Type B pancreatic cell (in vitro differentiated cells): ENCODE measurements at places on chromosomes 7 and 10. TPM values are rescaled to one million over a fixed set of nuclear protein-coding genes. Genes with fewer than 3 reads are reported as not detected.

STAMBPL1 gene
- total RNA-seq, result 5.9 and 8.4 TPM in 2 replicates

TET1 gene
- 14.9 and 29.0 TPM in 2 replicates for total RNA-seq

GNGT1 gene
- 0.14 TPM in 1 of 2 replicates, not detected in the other for total RNA-seq

CYP3A7 gene
- 0.46 and 2.3 TPM in 2 replicates for total RNA-seq

DNA sequence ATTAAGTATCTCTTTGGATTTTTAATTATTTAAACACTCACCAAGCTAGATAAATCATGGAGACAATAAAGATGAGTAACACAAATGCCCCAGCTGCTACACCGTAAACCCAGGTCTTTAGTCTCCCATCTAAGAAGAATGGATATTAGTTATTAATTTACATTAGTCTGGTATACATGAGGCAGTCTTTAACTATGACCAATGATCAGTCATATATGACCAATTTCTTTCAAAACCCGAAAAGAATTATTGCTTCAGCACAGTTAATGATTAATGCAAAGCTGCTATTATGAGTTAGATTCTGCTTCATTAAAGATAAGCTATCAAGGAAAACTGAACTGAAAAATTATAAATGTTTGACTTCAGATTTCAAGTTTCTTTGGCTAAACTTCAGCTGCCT, 402.9 kb downstream of the PHF14 start:
- no peak for DNase-seq

- no peak for DNase-seq
These were observed 11.3 kb downstream of the KCNIP2 start for GRCh38 chr10:101832325-101832771.

GRCh38 chr10:110643653-110644597, at the start of gene RBM20:
RBM20 (plus strand) TSS chr10:110644336; CDS start chr10:110644455, 119 bp downstream.
- DNase-seq, result no peak

- DNase-seq, result no peak
These were observed 99.5 kb downstream of the VTI1A start for GRCh38 chr10:112546474-112546873.

DNA sequence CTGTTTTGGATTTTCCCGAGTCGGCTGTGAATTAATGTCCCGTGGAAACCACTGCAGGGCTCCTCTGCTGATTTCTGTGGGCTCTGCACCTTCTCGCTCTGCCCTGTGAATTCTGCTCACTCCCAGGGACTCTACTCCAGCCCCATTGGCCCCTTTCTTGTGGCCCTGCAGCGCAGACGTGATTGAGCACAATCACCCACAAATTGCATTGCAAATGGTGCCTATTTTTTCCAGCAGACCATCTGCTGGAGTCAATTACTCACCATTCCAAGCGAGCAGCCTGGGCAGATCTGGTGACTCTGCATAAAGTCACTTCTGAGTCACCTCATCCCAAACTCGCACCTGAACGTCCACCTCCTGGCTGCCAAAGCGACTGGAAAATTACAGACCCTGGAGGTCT, 235.8 kb downstream of the PAXIP1 start:
- DNase-seq, result no peak

DNA sequence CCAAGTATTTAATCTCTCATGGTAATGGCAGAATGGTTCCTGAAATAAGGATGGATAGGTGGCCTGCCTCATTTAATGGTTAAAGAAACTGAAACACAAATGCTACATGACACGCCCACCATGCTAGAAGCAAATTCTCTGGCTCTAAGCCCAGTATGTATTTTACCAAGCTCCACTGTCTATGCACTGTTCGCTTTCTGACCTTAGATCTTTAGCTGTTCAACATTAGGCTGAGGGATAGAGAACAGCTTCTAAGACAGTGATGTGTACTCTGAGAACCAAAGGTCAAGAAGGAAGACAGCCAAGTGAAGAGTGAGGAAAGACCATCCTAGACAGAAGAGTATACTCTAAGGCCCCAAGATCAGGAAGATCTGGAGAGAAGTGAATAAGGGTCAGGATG, 26.6 kb downstream of the FAM3C start:
- DNase-seq, result no peak

DNA sequence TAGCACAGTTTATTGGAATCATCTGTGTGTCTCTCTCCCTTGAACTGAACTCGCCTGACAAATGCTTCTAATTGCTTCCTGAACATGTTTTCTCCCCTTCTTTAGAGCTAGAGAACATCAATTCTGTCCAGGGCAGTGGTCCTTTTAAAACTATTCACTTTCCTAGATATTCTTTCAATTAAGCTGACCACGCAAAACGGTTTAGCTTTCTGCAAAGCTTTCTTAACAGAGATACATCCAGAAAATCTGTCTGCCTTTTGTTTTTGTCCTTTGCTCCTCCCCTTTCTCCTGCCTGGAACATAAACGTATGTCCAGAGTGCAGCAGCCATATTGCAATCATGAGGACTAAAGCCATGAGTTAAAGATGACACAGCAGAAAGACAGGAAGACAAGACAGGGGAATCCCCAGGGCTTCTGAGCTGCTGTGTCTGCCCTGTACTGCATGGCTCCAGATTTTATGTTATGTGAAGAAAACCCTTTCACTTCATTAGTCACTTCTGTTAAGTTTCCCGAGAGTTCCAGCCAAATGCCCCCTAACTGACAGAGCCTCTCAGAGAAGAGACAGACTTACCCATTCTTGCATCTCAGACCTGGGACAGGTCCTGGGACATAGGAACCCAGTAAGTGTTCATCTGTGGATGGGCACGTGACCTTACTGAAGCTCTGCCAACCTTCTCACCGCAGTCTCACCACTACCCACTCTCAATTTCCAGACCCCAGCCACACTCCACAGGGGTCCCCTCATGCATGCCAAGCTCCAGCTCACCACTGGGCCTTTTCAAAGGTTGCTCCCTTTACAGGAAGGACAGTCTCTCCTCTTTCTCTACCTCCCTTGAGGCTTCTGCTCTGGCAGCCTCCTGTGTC, 35.0 kb upstream of the CPXM2 start:
- no peak for DNase-seq

- DNase-seq, result no peak
These were observed 1.6 kb downstream of the AKAP9 start for GRCh38 chr7:91942312-91942711.
